ENCODE measurements at places on chromosomes 1 and 21.

DNA sequence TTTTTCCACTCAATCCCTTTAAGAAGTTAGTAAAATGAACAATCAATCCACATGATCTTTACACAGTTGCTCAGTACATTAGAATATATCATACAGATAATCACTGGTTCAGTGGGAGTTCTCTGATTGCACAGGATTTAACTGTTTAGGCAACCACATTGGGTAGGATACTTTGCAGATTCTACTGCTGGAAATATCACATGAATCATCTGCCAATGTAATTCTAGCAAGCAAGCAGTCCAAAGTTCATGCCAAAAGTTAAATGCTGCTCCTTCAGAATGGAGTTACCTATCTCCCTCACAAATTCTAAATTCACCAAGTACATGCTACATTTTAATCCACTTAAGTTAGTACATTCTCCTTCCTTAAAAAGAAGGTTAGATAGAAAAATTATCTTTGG is 52.4 kb downstream of the NEGR1 start:
- no peak for DNase-seq

GRCh38 chr1:208737922-208738321 is 493.7 kb upstream of the PLXNA2 start:
- DNase-seq, result no peak

- no peak for DNase-seq
These were observed 77.5 kb upstream of the L1TD1 start for GRCh38 chr1:62117018-62117750.

GRCh38 chr1:184388319-184388889 is 1.6 kb downstream of the C1orf21 start:
- no peak for DNase-seq

GRCh38 chr1:230120289-230120920 is 53.4 kb downstream of the GALNT2 start:
- no peak for DNase-seq

- no peak for DNase-seq
These were observed 74.7 kb downstream of the DISC1 start for GRCh38 chr1:231701306-231701705.

- DNase-seq, result no peak
These were observed 599.0 kb downstream of the LMO4 start for GRCh38 chr1:87927391-87928280.

GRCh38 chr1:60402816-60403215 is 329.2 kb upstream of the C1orf87 start:
- DNase-seq, result no peak

DNA sequence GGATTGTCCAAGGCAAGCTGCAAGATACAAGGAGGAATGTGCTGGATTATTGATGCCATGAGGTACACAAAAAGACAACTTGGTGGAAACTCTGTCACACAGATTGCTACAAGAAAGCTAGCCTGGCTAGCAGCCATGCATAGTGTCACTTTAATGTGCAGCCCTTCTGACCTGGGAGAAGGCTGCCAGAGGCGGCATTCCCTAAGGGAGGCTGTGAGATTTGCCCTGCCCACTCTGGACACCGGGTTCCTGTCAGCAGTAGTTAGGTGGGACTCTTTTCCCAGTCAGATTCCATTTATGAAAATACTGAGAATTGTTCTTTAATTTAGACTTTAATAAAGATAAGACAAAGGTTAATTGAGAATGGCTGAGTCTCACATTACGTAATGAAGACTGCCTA is 47.8 kb upstream of the SYT6 start:
- no peak for DNase-seq

DNA sequence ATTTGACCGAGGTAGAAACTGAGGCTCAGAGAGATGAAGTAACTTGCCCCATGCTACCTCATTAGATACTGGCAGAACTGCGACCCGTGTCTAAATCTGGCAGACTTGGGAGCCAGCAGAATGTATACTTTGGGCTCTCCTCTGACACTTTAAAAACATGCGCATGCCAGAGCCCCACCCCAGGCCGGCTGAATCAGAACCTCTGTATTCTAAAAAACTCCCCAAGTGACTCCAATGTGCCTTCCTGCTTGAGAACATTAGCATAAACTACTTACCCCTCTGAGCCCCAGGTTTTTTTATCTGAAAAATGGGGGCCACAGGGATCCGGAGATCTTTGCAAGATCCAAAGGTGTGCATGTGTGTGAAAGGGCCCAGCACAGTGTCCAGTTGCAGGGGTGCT is 344.7 kb upstream of the USP24 start:
- no peak for DNase-seq

DNA sequence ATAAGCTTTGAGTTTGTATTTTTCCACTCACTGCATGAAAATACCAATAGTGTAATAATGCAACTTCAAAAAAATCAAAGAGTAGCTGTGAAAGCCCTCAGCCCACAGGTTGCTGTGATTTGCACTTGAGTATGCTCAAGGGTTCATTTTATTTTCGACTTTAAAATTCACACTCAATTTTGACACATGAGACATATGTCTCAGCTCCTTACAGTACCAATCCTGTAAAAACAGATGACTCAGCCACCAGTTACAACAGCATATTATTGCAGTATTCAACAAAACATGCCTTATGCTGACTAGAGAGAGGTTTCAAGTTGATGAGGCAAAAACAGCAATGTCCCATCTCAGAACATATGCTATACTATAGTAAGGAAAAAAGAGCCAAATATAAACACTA is 66.1 kb downstream of the CYYR1 start:
- no peak for DNase-seq

GRCh38 chr1:229557200-229557850 is 1.2 kb downstream of the ABCB10 start:
- DNase-seq, result no peak
